ENCODE measurements at places on chromosomes 1 and 21. TPM values are rescaled to one million over a fixed set of nuclear protein-coding genes. Genes with fewer than 3 reads are reported as not detected.

APCS gene
- not detected for total RNA-seq

C1orf185 gene
- not detected for total RNA-seq

KCNJ6 gene
- under 0.01 TPM for total RNA-seq

TCEA3 gene
- 11.3 TPM for total RNA-seq

SELE gene
- not detected for total RNA-seq

ITLN2 gene
- not detected for total RNA-seq

GPATCH2 gene
- total RNA-seq: 21.9 TPM

TOMM40L gene
- total RNA-seq: 13.4 TPM

NCAM2 gene
- total RNA-seq: 5.2 TPM

NME7 gene
- 28.3 TPM for total RNA-seq

SLC44A5 gene
- under 0.01 TPM for total RNA-seq

ASAP3 gene
- 35.0 TPM for total RNA-seq

KRTAP19-7 gene
- total RNA-seq: not detected

FAM78B gene
- not detected for total RNA-seq

SLAMF1 gene
- not detected for total RNA-seq

NBPF4 gene
- total RNA-seq: under 0.01 TPM

TENT5C gene
- total RNA-seq: 6.1 TPM

KRTAP13-2 gene
- not detected for total RNA-seq

PPT1 gene
- 70.8 TPM for total RNA-seq

TMEM61 gene
- total RNA-seq: not detected

NIBAN1 gene
- total RNA-seq: 58.9 TPM

KIRREL1 gene
- total RNA-seq: 120 TPM

OLFML2B gene
- total RNA-seq: 5.2 TPM

MYOC gene
- not detected for total RNA-seq
